ENCODE measurements at places on chromosomes 11 and 22.

GRCh38 chr22:41247703-41248102, 7.0 kb upstream of the CHADL start:
- DNase-seq, result no peak

DNA sequence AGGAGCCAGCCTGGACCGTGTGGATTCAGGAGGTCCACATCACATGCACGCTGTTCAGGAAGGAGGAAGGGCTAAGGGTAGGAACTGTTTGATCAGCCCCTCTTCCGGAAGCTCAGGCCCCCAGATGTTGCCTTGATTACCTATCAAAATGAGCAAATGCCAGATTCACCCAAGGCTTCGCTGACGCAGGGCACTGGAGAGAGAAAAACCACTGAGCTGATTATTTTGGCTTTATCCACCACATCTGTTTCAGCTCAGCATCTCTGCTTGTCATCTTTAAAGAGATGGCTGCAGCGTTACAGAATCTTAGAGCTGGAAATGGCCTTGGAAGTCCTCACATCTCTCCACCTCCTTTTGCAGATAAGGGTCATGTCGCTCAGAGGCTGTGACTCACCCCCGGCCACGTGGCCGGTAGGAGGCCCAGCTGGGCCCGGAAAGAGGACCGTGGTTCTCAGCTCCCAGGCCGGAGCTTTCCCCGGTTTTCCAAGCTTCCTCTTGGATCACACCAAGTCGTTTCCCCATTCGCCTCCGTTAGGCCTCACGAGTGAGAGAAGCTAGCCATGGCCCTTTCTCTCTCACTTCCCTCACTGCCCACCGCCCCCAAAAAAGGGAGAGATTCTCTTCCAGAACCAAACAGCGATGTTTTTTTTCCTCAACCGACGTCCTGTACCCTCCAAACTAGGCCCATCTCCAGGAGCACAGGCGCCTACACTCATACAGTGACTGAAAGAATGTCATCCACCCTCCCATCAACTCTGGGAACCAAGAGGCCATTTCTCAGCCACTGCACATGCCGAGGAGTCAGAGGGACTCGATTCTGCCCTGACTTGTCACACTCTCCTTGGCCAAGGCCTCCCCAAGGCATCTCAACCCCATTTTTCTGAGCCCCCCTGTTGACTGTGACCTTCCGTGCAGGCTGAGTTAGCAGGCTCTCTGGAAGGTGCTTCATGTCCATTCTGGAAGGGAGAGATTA, 37.6 kb downstream of the LIF start:
- peak; percentile 87 for DNase-seq

GRCh38 chr22:43990044-43990443, 34.1 kb upstream of the PARVB start:
- no peak for DNase-seq

- DNase-seq, result no peak
These were observed 10.2 kb downstream of the SYTL2 start for GRCh38 chr11:85800595-85801342.

Measured in left cardiac atrium (tissue), 4 donors.